ENCODE measurements at places on chromosomes 1 and 21. TPM values are rescaled to one million over a fixed set of nuclear protein-coding genes. Genes with fewer than 3 reads are reported as not detected.
A peak's percentile ranks its signal among the peaks of the same experiment; 100 is the strongest.

DNA sequence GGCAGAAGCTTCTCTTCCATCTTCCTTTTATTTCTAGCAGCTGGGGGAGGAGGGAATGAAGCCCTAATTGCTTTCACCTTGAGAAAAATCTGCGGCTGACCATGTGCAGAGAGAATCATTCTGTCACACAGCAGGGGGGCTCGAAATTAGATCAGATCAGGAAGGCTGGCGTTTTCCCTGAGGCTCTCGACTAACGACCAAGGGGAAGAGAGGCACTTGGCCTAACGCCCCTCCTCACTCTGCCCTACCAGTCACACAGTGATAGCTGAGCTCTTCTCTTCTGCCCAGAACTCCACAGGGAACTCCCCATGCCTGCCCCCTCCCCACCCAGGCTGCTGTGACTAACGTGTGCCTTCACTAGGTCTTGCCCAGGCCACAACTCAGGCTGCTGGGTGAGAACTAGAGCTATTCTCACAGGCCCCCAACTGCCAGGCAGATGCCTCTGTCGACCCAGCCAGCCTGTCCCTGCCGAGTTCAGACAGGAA, 26.5 kb upstream of the KHDRBS1 start:
- peaks cover 45% of the 10 kb centered on the region for H3K4me1 ChIP-seq
- DNase-seq, result no peak
- no peak overlapping the region for H3K4me3 ChIP-seq
- H3K36me3 ChIP-seq, result peaks cover 13% of the 10 kb centered on the region
- H3K27me3 ChIP-seq, result no peaks in the 10 kb centered on the region
- H3K27ac ChIP-seq, result no peak overlapping the region

The CFAP74 gene
- total RNA-seq, result not detected

DNA sequence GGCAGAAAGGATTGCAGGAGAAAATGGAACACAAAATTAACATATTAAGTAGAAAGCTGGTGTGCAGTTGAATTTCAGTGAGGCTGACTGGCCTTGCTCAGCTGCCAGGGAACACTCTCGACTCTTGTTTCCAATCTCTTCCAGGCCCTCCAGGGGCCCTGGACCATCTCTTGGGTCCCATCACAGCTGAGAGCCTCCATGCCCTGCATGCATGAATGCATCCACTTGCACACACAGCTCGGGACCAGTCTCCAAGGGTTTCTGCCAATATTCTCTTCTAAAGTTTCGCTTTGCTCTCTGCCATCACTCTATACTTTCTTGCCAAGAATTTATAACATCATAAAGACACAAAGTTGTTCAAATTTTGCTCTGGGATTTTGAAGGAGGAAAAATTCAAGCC, 200.3 kb downstream of the DSCAM start:
- no peak overlapping the region for H3K27ac ChIP-seq
- H3K36me3 ChIP-seq, result no peaks in the 10 kb centered on the region
- H3K4me1 ChIP-seq, result no peaks in the 10 kb centered on the region
- DNase-seq, result no peak

DNA sequence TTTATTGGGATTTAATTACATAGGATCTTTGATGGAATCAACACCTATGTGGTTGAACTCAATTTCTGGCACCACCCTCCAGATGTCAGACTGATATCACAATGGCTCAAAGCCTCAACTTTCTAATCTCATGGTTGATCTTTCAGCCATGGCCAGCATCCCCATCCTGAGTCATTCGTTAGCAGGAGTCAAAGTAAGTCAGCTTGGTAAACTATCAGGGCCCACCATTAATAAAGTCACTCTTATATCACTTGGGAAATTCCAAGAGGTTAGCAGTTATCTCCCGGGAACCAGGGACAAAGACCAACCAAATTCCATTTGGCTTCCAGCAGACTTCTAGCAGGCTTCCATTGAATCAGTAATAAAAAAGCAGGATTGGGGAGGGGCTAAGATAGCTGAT, 50.7 kb upstream of the TNFSF4 start:
- H3K27ac ChIP-seq, result no peak overlapping the region
- no peaks in the 10 kb centered on the region for H3K4me1 ChIP-seq
- H3K36me3 ChIP-seq, result no peaks in the 10 kb centered on the region
- no peaks in the 10 kb centered on the region for H3K27me3 ChIP-seq

The CITED4 gene
- total RNA-seq, result 7.9 TPM

The ARPC5 gene
- 235 TPM for total RNA-seq

DNA sequence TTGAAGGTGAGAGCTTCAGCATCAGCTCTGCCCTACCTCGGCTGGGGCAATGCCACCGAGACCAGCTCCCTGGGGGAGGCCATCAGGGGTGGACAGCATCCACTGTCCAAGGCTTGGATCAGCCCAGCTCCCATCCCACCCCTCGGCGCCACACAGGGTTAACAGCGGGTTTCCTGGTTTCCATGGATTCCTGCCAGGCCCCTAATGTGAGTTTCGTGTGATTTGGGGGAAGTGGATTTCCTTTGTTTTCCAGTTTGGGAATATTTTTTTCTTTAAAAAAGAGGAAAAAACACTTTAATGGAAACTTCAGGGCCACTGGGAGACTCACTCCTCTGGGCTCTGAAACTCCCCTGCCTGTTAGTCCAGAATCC, 34.3 kb downstream of the CASZ1 start:
- no peaks in the 10 kb centered on the region for H3K36me3 ChIP-seq
- no peak overlapping the region for H3K4me3 ChIP-seq
- H3K27ac ChIP-seq, result no peak overlapping the region
- no peaks in the 10 kb centered on the region for H3K4me1 ChIP-seq
- H3K27me3 ChIP-seq, result no peaks in the 10 kb centered on the region

The OR2L8 gene
- not detected for total RNA-seq

DNA sequence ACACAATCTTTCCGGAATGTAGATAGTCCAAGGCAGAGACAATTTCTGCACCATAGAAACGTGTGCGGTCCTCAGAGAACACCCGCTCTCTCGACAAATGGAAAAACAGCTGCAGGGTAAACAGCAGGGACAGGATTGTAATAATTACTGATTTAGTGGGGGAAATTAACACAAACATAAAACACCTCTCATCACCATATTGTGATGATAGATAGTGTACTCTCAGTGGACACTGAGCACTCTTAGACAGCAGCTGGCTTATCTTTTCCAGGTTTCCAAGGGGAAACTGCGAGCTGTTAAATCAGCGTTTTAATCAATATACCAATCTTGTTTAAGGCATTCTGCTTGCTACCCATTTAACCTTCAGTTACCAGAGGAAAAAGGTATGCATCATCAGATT, 277.1 kb downstream of the AKT3 start:
- no peak overlapping the region for H3K4me3 ChIP-seq
- no peak overlapping the region for H3K27ac ChIP-seq
- H3K27me3 ChIP-seq, result no peaks in the 10 kb centered on the region
- H3K36me3 ChIP-seq, result peaks cover 14% of the 10 kb centered on the region
- H3K4me1 ChIP-seq, result no peaks in the 10 kb centered on the region

DNA sequence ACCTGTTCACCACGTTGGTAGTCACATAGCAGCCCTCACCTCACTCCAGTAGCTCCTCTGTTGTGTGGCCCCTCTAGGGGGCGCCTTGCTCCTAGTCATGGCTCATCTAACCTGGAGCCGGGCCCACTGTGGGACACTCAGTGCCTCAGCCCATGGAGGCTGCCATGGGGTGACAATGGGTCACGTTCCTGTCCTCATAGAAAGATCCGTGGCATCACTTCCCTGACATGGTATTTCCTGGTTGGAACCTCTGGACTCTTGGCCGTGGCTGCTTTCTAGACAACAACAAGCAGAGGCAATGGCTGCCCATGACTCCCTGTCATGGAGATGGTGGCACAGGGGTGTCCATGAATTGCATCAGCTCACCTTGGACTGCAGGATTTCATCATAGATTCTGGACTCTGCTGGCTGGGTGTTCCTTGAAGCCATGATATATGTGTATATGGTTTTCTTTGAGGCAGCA, 27.5 kb upstream of the SLAMF6 start:
- no peaks in the 10 kb centered on the region for H3K27me3 ChIP-seq
- peaks cover 45% of the 10 kb centered on the region for H3K36me3 ChIP-seq
- DNase-seq, result peak; percentile 62
- peaks cover 2% of the 10 kb centered on the region for H3K4me1 ChIP-seq
- no peak overlapping the region for H3K4me3 ChIP-seq

- H3K4me3 ChIP-seq, result peak overlapping the region; percentile 24
- H3K27me3 ChIP-seq, result peaks cover 3% of the 10 kb centered on the region
- DNase-seq, result no peak
- no peaks in the 10 kb centered on the region for H3K36me3 ChIP-seq
- peaks cover 4% of the 10 kb centered on the region for H3K4me1 ChIP-seq
- H3K27ac ChIP-seq, result no peak overlapping the region
Measured at GRCh38 chr1:1917995-1918900, 831 bp downstream of the TMEM52 start.
